ENCODE measurements at places on chromosomes 11 and 22. TPM values are rescaled to one million over a fixed set of nuclear protein-coding genes. Genes with fewer than 3 reads are reported as not detected.

- no peak for DNase-seq
Measured at GRCh38 chr11:31814176-31814868, 3.2 kb upstream of the PAX6 start.

DNA sequence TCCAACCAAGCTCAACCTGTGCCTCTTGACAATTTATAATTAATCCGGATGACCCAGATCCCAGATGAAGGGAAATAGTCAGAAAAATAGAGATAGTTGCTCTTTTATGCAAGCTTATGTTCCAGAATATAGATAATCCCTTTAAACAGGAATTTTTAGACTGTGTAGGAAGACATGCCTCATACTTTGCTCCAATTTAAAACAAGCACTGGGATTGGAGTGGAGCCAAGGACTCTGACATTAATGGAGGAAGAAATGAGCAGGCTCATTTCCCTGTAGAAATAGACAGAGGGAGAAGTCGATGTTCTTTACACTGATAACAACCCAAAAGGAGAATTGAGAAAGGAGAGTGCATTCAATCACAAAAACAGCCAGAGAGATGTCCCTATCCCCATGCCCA is 70.1 kb upstream of the LRRC55 start:
- DNase-seq: no peak

DNA sequence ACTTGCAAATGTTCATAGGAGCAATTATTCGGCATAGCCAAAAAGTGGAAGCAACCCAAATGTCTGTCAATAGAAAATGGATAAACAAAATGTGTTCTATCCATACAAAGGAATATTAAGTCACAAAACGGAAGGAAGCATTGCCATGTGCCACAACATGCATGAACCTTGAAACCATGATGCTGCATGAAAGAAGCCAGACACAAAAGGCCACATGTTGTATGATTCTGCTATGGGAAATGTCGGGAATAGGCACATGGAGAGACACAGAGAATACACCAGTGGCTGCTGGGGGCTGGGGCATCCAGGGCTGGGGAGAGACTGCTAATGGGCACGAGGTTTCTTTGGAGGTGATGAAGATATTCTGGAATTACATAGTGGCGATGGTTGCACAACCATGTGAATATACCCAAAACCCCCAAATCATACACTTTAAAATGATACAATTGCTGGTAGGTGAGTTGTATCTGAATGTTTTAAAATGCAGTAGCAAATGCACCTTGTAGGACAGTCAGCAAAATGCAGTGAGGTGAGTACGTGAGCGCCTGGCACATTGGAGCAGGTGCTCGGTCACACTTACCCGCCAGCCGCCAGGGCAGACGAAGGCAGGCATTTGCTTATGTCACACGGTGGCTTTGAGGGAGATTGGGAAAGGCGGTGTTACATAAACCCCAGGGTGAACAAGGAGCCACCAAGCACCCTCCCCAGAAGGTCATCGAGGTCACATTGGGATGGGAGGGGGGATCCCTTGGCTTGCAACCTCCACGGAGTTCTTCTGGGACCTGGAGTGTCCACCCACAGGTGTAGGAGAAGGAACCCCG is 6.3 kb upstream of the OSM start:
- no peak for DNase-seq

The TMPRSS5 gene
- 0.52 TPM for total RNA-seq

Measured in activated CD4-positive, alpha-beta T cell treated with anti-CD3 and anti-CD28 coated beads, Interleukin-2, amount 10 ng/mL, durations not matched to agents 7 days and 5 days (primary cell).